Mammary microvascular endothelial cell (primary cell): ENCODE measurements at places on chromosomes 1 and 21. TPM values are rescaled to one million over a fixed set of nuclear protein-coding genes. Genes with fewer than 3 reads are reported as not detected.

UBL4B gene
- not detected in 2 replicates for total RNA-seq

SETSIP gene
- 0.13 TPM in 1 of 2 replicates, not detected in the other for total RNA-seq

GRHL3 gene
- 0.10 and 0.53 TPM in 2 replicates for total RNA-seq

SPRR2G gene
- total RNA-seq, result not detected in 2 replicates

DENND2C gene
- total RNA-seq, result 1.00 and 1.2 TPM in 2 replicates

TAL1 gene
- total RNA-seq, result 25.1 and 25.8 TPM in 2 replicates

SPATA1 gene
- 0.25 TPM in 1 of 2 replicates, not detected in the other for total RNA-seq

CACNA1E gene
- not detected in 2 replicates for total RNA-seq

KCNJ9 gene
- total RNA-seq, result not detected in 2 replicates

CFHR1 gene
- not detected in 2 replicates for total RNA-seq

TTLL10 gene
- total RNA-seq, result not detected in 2 replicates
